Osteoblast (primary cell): ENCODE measurements at places on chromosomes 2 and 18. TPM values are rescaled to one million over a fixed set of nuclear protein-coding genes. Genes with fewer than 3 reads are reported as not detected.

GRCh38 chr2:233256048-233256447, 4.6 kb downstream of the ATG16L1 start:
- H3K27ac ChIP-seq = no peak overlapping the region
- no peak overlapping the region for H3K4me3 ChIP-seq
- H3K36me3 ChIP-seq = peaks cover 36% of the 10 kb centered on the region
- H3K4me1 ChIP-seq = peaks cover 13% of the 10 kb centered on the region
- peak; percentile 85 for DNase-seq
- no peaks in the 10 kb centered on the region for H3K27me3 ChIP-seq

DNA sequence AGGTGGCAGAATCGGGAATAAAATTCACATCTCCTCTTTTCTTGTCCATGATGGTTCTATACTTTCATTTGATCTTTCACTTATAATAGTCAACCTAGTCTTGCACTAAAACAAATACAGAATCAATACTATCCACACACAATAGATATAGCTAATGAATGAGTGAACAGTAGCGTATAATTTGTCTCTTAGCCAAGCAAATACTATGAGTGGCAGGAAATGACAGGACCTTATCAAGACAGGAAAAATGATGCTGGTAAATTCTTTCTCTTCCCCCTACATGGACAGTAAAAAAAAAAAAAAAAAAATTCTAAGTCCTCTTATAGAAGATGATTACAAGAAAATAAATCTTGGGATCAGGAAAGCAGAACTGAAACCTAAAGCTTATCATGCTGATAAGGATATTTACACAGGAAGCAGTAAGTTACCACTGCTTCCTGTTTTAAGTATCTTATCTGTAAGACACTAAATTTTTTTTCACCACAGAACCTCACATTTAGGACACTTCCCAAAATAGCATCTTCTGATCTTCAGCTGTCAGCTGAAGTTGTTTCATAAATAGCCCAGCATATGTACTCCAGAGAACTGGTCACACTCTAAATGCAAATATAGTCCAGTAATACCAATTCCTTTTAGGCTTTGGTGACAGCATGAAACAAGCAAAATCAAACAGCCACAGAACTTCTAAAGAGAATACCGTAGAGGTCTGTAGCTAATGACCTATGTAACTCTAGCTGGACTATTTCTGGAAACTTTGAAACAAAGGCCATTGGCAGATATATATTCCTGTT, 27.0 kb downstream of the IRS1 start:
- DNase-seq = no peak
- no peak overlapping the region for H3K4me3 ChIP-seq
- H3K4me1 ChIP-seq = peaks cover 26% of the 10 kb centered on the region
- H3K27me3 ChIP-seq = no peaks in the 10 kb centered on the region
- peaks cover 29% of the 10 kb centered on the region for H3K36me3 ChIP-seq

DNA sequence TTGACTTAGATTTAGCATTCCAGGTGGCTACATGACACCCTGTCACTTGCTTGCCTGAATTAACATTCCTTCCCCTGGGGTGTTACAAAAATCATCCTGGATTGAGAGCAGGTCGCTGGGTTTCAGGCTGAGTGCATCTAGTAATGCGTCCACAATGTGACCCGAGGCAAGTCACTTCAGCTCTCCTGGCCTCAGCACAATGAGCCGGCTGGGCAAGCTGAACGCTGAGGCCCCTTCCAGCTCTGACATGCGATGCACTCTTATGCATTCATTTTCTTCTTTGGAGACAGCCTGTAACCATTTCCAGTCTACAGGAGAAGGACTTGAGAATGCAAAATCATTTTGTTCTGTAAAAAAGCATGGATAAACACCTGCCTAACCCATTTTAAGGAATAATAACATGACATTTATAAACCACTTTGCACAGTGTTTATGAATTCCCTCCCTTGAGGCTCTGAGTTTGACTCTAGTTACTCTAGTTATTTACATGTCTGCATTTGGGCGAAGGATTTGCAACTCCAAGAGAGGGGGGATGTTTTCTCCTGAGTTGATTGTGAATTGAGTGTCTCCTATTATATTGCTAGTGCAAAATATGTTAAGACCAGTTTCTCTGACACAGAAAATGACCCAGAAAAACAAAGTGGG, 63.0 kb upstream of the CPO start:
- no peak overlapping the region for H3K27ac ChIP-seq
- no peaks in the 10 kb centered on the region for H3K4me1 ChIP-seq
- no peaks in the 10 kb centered on the region for H3K27me3 ChIP-seq
- no peaks in the 10 kb centered on the region for H3K36me3 ChIP-seq
- DNase-seq = no peak

GRCh38 chr2:187477051-187477450, 29.0 kb upstream of the CALCRL start:
- H3K27ac ChIP-seq = no peak overlapping the region
- peaks cover 23% of the 10 kb centered on the region for H3K36me3 ChIP-seq
- H3K4me3 ChIP-seq = no peak overlapping the region
- DNase-seq = no peak
- H3K4me1 ChIP-seq = no peaks in the 10 kb centered on the region

- DNase-seq = no peak
- no peaks in the 10 kb centered on the region for H3K36me3 ChIP-seq
- H3K4me3 ChIP-seq = no peak overlapping the region
- no peaks in the 10 kb centered on the region for H3K27me3 ChIP-seq
- H3K27ac ChIP-seq = no peak overlapping the region
Measured at GRCh38 chr18:31218671-31219383, 56.2 kb upstream of the DSC1 start.

- no peak overlapping the region for H3K4me3 ChIP-seq
- H3K4me1 ChIP-seq = no peaks in the 10 kb centered on the region
- H3K27me3 ChIP-seq = no peaks in the 10 kb centered on the region
Measured at GRCh38 chr18:60508108-60508507, 135.5 kb upstream of the MC4R start.

- H3K27me3 ChIP-seq = no peaks in the 10 kb centered on the region
- no peak overlapping the region for H3K4me3 ChIP-seq
- no peaks in the 10 kb centered on the region for H3K36me3 ChIP-seq
- peak; percentile 68 for DNase-seq
- H3K27ac ChIP-seq = no peak overlapping the region
Measured at GRCh38 chr2:152490686-152491455, 155.9 kb downstream of the FMNL2 start.

- H3K4me1 ChIP-seq = peaks cover 7% of the 10 kb centered on the region
- no peak overlapping the region for H3K4me3 ChIP-seq
- no peak for DNase-seq
- no peak overlapping the region for H3K27ac ChIP-seq
- no peaks in the 10 kb centered on the region for H3K36me3 ChIP-seq
Measured at GRCh38 chr2:33518929-33519328, 42.5 kb downstream of the RASGRP3 start.

DNA sequence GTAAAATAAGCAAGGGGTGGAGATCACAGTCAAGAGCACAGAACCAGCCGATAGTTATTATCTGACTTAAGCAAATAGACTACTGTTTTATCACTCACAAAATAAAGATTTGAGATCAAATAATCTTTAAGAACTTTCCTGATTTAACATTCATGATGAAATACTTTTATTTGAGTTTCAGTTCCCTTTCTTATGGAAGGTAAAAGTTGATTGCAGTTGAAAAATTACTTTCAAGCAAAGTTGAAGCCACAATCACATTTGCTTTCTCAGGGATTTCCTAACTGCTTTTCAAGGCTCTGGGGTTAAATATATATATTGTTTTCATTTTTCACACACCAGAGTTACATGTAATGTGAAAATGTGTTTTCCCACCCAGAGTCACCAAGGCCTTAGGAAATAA, 599.5 kb downstream of the KCNJ3 start:
- no peaks in the 10 kb centered on the region for H3K27me3 ChIP-seq
- DNase-seq = no peak
- no peaks in the 10 kb centered on the region for H3K36me3 ChIP-seq
- H3K4me3 ChIP-seq = no peak overlapping the region
- no peaks in the 10 kb centered on the region for H3K4me1 ChIP-seq
- no peak overlapping the region for H3K27ac ChIP-seq

GRCh38 chr2:219451661-219452360, 17.2 kb downstream of the SPEG start:
- H3K4me3 ChIP-seq = no peak overlapping the region
- peak; percentile 95 for DNase-seq
- H3K27me3 ChIP-seq = no peaks in the 10 kb centered on the region

DNA sequence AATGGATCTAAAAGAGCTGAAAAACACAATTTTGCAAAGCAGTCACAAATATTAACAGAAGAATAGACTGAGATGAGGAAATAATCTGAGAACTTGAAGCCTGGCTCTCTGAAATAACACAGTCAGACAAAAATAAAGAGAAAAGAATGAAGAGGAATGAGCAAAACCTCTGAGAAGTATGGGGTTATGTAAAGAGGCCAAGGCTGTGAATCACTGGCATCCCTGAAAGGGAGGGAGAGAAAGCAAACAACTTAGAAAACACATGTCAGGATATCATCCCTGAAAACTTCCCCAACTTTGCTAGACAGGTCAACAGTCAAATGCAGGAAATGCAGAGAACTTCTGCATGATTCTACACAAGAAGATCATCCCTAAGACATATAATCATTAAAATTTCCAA, 73.5 kb upstream of the LHCGR start:
- DNase-seq = no peak
- no peaks in the 10 kb centered on the region for H3K27me3 ChIP-seq
- no peak overlapping the region for H3K4me3 ChIP-seq
- no peaks in the 10 kb centered on the region for H3K36me3 ChIP-seq
- H3K4me1 ChIP-seq = peaks cover 2% of the 10 kb centered on the region
- no peak overlapping the region for H3K27ac ChIP-seq

GRCh38 chr2:84022810-84023431, 436.2 kb downstream of the SUCLG1 start:
- no peaks in the 10 kb centered on the region for H3K27me3 ChIP-seq
- peak; percentile 43 for DNase-seq
- H3K27ac ChIP-seq = no peak overlapping the region
- H3K36me3 ChIP-seq = no peaks in the 10 kb centered on the region
- no peaks in the 10 kb centered on the region for H3K4me1 ChIP-seq

- peaks cover 93% of the 10 kb centered on the region for H3K4me1 ChIP-seq
- peaks cover 50% of the 10 kb centered on the region for H3K36me3 ChIP-seq
- no peak for DNase-seq
- H3K4me3 ChIP-seq = no peak overlapping the region
Measured at GRCh38 chr2:36376992-36377738, 21.6 kb downstream of the CRIM1 start.

DNA sequence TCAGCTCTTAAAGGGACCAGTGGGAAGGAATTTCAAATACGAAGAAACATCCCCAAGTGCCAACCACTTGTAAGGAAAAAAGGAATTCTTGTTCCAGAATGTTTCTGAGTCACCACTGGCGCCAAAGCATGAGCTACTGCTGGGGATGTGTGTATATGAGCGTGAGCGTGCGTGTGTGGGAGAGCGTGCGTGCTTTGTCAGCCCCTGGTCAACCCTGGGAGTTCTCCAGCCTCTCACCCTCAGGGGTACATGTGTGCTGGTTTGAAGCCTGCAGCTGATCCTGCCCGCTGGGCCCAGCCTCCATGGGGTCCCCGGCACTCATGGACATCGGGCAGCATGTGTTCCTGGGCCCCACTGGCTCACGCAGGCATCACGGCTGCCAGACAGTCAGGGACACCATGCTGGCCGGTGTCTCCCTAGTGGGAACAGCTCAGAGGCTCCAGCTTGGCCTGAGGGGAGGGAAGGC, 17.1 kb downstream of the HS6ST1 start:
- DNase-seq = peak; percentile 99
- peaks cover 38% of the 10 kb centered on the region for H3K4me1 ChIP-seq
- H3K27me3 ChIP-seq = no peaks in the 10 kb centered on the region
- H3K27ac ChIP-seq = peak overlapping the region; percentile 97
- no peak overlapping the region for H3K4me3 ChIP-seq
- no peaks in the 10 kb centered on the region for H3K36me3 ChIP-seq

- no peaks in the 10 kb centered on the region for H3K27me3 ChIP-seq
- H3K36me3 ChIP-seq = no peaks in the 10 kb centered on the region
- no peak overlapping the region for H3K4me3 ChIP-seq
Measured at GRCh38 chr2:67159929-67160328, 237.2 kb upstream of the ETAA1 start.

- no peaks in the 10 kb centered on the region for H3K36me3 ChIP-seq
- no peaks in the 10 kb centered on the region for H3K27me3 ChIP-seq
- no peaks in the 10 kb centered on the region for H3K4me1 ChIP-seq
- H3K4me3 ChIP-seq = no peak overlapping the region
- no peak overlapping the region for H3K27ac ChIP-seq
- DNase-seq = no peak
Measured at GRCh38 chr2:197862246-197862955, 58.0 kb downstream of the PLCL1 start.

GRCh38 chr2:78260861-78261260, 738.7 kb upstream of the LRRTM4 start:
- no peaks in the 10 kb centered on the region for H3K36me3 ChIP-seq
- no peak overlapping the region for H3K4me3 ChIP-seq
- no peak for DNase-seq
- H3K27me3 ChIP-seq = no peaks in the 10 kb centered on the region
- no peak overlapping the region for H3K27ac ChIP-seq
- no peaks in the 10 kb centered on the region for H3K4me1 ChIP-seq

- DNase-seq = no peak
- no peak overlapping the region for H3K27ac ChIP-seq
- H3K36me3 ChIP-seq = no peaks in the 10 kb centered on the region
- H3K27me3 ChIP-seq = no peaks in the 10 kb centered on the region
Measured at GRCh38 chr18:25759111-25759510, 331.3 kb downstream of the SS18 start.

GRCh38 chr18:34970106-34970505, 71.1 kb upstream of the MAPRE2 start:
- no peak for DNase-seq
- H3K4me1 ChIP-seq = no peaks in the 10 kb centered on the region
- no peak overlapping the region for H3K27ac ChIP-seq
- no peak overlapping the region for H3K4me3 ChIP-seq

- H3K27me3 ChIP-seq = no peaks in the 10 kb centered on the region
- no peak overlapping the region for H3K4me3 ChIP-seq
- H3K36me3 ChIP-seq = no peaks in the 10 kb centered on the region
- H3K4me1 ChIP-seq = peaks cover 27% of the 10 kb centered on the region
Measured at GRCh38 chr2:135818937-135819610, 17.9 kb downstream of the LCT start.

DNA sequence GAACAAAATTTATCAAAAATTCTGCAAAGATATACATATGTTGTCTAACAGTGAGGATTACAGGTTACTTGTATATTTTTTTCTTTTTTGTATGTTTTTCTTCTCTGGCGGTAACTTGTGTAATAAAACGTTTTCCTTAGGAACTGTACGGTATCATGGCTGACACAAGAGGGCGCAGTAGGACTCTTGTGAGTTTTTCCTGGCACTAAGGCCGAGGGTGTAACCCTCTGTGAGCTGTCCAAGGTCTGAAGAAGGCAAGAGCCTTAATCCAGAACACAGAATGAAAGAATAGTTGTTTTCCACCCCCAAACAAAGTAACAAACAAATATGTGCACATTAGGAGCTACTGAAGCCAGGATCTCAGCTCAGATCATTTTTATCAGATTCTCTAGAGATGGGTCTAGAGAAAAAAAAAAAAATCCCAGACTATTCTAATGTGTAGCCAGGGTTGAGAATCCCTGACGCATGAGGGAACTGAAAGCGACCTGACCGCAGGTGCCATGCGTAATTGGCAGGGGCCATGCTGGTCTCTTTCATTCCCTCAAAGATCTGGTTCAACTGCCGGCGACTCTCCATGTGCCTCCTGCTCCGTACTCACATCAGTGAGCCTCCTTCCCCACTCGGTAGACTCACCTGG, 27.0 kb downstream of the TMEM200C start:
- no peak for DNase-seq
- no peaks in the 10 kb centered on the region for H3K4me1 ChIP-seq
- no peaks in the 10 kb centered on the region for H3K27me3 ChIP-seq
- H3K4me3 ChIP-seq = no peak overlapping the region
- H3K36me3 ChIP-seq = no peaks in the 10 kb centered on the region
- H3K27ac ChIP-seq = no peak overlapping the region

Gene CDH2
- total RNA-seq = 75.6 and 78.7 TPM in 2 replicates

Gene PREPL
- 41.3 and 44.9 TPM in 2 replicates for total RNA-seq

Gene GLS
- total RNA-seq = 447 and 588 TPM in 2 replicates

Gene AP1S3
- total RNA-seq = 2.2 and 2.7 TPM in 2 replicates

Gene C1QL2
- not detected in 2 replicates for total RNA-seq

Gene MOCOS
- 14.4 and 19.9 TPM in 2 replicates for total RNA-seq

Gene AGXT
- not detected in 2 replicates for total RNA-seq

Gene CKAP2L
- total RNA-seq = 1.1 and 1.5 TPM in 2 replicates
